Kidney tubule cell (primary cell): ENCODE measurements at places on chromosomes 12 and 14.
A peak's percentile ranks its signal among the peaks of the same experiment; 100 is the strongest.

GRCh38 chr14:62947301-62947700 is 98.0 kb downstream of the KCNH5 start:
- no peak for DNase-seq

GRCh38 chr14:78701246-78701645 is 531.1 kb downstream of the NRXN3 start:
- DNase-seq = peak; percentile 8

- no peak for DNase-seq
Observed at GRCh38 chr12:24470050-24470449, 478.9 kb downstream of the BCAT1 start.

DNA sequence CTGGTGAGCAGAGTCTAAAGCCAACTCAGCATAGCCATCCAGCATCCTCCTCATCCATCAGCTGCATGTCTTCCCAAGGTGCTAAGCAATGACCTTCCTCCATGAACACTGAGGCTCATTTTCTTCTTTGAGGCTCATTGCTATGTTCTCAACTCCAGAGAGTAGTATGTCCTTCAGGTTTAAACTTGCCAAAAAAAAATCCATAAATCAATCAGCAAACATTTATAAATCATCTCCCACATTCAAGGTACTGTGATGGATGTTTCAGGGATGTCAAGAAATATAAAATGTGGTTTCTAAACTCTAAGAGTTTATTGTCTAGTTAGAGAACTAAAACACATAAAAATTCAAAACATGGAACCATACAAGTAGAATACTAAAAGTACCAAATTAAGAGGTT is 29.8 kb upstream of the MDM1 start:
- DNase-seq = no peak

- DNase-seq = no peak
Observed at GRCh38 chr12:42853370-42854140, 264.0 kb upstream of the PRICKLE1 start.

DNA sequence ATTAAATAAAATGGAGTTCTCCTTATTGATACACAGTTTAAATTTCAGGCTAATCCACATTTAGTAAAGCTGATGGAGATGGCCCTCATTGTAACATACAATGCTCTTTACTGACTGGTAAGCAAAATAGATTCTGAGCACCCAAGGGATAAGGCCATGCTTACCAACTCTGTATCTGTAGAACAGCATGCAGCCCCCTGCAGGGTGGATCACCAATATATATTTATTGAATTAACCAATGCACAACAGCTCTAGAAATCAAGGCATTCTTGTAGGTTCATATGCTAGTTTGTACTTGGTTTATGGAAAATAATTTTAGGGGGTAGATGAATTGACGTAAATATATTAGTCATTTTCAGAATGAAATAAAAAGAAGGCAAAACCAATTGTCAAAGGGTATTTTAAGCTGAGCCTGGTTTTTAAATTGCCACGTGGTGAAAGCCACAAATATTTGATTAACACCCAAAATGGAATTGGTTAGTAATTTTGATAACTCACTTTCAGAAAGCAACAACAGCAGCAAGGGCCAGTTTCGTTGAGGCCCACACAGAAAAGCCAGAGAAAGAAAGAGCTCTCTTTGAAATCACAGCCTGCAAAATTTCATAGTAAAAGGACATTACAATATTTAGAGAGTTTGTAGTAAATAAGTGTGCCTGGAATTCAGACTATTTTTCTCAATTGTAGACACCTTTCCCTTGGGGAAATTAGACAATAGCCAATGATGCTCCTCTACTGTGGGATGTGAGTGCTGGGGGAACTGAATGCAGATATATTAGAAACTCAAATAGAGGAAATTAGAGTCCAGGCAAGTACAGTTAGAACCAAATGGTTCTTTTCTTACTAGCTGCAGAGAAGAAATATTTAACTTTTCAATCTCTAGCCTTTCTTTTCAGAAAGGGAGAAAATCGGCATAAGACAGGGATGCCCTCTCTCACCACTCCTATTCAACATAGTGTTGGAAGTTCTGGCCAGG is 216.2 kb upstream of the ABCD2 start:
- no peak for DNase-seq

DNA sequence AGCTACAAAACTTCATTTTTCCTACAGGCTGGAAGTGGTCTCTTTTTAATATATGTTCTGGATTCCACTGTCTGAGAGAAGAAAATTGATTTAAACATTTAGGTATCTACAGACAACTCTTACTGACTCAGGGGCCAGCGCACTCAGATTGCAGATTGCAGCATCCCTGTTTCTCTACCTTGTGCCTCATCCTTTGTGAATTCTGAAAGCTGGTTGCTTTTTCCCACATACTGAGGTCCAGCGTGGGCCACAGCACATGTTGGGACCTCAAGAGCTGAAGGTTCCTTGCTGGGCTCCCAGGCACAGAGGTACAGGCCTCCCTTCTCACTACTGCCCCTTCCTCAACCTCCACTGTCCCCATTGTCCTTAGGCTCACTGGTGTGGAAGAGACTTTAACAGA is 101.7 kb upstream of the CCDC175 start:
- no peak for DNase-seq

DNA sequence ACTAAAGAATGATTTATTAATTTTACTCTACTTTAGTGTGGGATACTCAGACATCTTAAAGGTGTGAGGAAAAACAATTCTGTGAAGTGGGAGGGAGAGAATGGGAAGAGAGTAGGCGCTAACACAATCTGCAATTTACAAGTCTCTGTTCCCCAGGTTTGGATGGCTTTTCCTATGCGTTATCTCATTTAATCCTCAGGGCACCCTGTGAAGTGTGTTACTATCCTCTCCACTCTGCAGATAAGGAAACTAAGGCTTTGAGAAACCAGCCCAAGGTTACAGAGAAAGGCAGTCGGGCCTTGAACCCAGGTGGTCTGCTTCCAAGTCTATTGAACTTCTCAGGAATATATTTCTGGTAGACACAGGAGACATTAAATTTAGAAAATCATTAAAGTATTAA is 36.2 kb upstream of the TUBA1C start:
- no peak for DNase-seq

- DNase-seq = no peak
Observed at GRCh38 chr12:102461501-102461900, 18.9 kb downstream of the IGF1 start.

GRCh38 chr12:54201001-54201794 is 12.4 kb upstream of the SMUG1 start:
- DNase-seq = peak; percentile 79

DNA sequence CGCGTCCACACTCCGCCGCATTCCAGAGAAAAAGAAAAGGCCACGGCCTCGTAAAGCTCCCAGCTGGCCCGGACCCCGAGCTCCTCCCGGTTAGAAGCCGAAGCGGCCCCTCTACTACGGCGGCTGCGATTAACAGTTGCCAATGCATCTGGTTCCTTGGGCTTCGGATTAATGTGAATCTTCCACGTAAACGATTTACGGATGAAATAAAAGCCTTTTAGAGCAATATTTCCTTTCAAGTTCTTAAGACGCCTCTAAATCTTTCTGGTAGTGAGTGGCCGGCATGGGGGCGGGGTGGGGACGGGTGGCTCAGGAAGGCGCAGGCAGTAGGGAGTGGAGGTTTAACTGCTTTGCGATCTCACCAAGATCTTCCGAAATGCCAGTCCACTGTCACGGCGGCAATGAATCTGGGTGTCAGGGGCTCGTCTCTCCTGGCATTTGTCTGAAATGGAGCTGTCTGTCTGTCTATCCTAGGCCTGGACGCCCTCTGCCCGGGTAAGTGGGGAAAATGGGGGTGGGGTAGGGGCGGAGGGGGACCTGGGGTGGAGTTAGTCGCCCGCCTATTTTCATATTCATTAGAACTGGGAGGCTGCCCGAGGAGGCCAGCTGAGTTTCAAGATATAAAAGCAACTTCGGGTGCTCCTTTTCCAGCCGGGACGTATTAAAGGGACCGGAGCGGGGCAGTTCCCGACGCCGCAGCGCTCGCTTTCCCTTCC is 413 bp upstream of the ALX1 start:
- no peak for DNase-seq

- peak; percentile 66 for DNase-seq
Observed at GRCh38 chr14:79018836-79019235, 848.7 kb downstream of the NRXN3 start.

- no peak for DNase-seq
Observed at GRCh38 chr12:13887779-13888388, 93.5 kb downstream of the GRIN2B start.

- DNase-seq = no peak
Observed at GRCh38 chr12:34203866-34204620, 181.7 kb downstream of the ALG10 start.

- no peak for DNase-seq
Observed at GRCh38 chr12:53739214-53740129, 12.2 kb upstream of the CALCOCO1 start.

- DNase-seq = no peak
Observed at GRCh38 chr14:96790186-96790585, 7.0 kb upstream of the VRK1 start.

GRCh38 chr12:50052544-50052943 is 4.9 kb upstream of the ASIC1 start:
- DNase-seq = no peak

- DNase-seq = no peak
Observed at GRCh38 chr12:18750085-18750484, 12.2 kb downstream of the CAPZA3 start.

DNA sequence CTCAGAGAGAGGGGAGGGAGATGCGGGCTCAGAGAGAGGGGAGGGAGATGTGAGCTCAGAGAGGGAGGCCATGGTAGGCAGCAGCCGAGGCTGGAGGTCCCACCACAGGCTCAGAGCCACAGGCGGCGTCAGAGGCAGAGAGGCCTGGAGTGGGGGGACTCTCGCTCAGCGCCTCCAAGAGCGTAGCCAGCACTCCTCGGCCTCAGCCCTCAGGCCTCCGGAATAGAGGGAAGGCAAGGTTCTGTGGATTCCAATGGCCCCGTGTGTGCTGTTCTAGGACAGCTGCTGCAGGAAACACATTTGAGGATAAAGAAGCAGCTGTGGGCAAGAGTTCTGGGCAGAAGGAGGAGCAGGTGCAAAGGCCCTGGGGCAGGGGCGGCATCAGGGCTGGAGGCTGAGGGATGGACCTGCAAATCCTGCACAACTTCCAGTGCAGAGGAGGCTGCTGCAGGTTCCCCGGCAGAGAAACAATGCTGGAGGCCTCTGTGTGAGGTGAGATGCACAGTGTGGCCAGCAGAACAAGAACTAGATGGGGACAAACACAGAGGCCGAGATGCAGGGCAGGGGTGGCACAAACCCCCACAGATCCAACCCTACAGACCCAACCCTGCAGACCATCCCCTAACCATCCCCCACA is 59.1 kb upstream of the GALNT9 start:
- DNase-seq = no peak

DNA sequence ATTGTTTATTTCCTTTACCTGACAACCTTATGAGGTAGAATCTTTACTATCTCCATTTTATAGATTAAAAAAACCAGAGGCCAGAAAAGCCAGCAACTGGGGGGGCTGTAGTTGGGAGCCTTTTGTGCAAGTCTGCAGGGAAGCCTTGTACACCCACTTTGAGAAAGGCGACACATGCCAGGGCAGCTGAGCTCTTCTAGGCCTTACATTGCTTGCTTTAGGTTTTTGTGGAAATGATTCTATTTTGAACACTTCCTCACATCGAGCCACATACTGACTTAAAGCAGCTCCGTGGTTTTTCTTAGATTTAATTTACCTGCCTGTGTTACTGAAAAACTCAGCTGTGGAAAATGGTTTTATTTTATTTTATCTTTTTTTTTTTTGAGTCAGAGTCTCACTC is 34.6 kb downstream of the EP400 start:
- DNase-seq = no peak
